NCI-H2081 treated with DMSO at 0.1 percent for 48 hours (cell line): ENCODE measurements at places on chromosomes 12 and 14.

- DNase-seq: no peak
Observed at GRCh38 chr12:29681370-29681769, 102.4 kb downstream of the TMTC1 start.

- DNase-seq: no peak
Observed at GRCh38 chr12:92860521-92860920, 68.6 kb downstream of the EEA1 start.

GRCh38 chr14:52271538-52271937 is 4.0 kb downstream of the PTGDR start:
- DNase-seq: no peak

DNA sequence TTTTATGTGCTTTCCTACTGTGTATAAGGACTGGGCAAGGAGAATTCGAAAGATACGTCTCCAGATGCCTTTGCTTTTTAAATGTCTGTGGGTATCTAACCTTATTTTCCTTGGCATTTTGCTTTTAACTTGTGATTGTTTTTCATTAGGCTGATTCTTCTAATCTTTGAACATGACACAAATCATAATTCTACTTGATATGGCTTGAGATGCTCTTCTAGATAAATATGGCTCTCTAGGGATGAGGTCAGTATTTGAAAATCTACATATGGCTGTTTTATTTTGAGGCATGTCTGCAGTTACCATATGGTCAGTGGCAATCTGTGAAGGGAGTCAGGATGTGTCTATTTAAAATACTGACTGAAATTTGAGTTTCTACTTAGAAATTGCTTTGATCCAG is 139.2 kb downstream of the SLC2A13 start:
- no peak for DNase-seq

GRCh38 chr14:81256289-81256960 is 35.7 kb upstream of the GTF2A1 start:
- no peak for DNase-seq

GRCh38 chr14:69152181-69152901 is 578 bp downstream of the DCAF5 start:
- no peak for DNase-seq
